ENCODE measurements at places on chromosomes 6 and 20.
A peak's percentile ranks its signal among the peaks of the same experiment; 100 is the strongest.

- DNase-seq = no peak
Measured at GRCh38 chr6:69026715-69027114, 391.6 kb downstream of the ADGRB3 start.

- DNase-seq = no peak
Measured at GRCh38 chr6:29641430-29642148, 8.6 kb upstream of the GABBR1 start.

- no peak for DNase-seq
Measured at GRCh38 chr6:158906926-158907325, 87.8 kb upstream of the EZR start.

GRCh38 chr6:159321267-159321666 lies 152.1 kb downstream of the FNDC1 start:
- DNase-seq = no peak

GRCh38 chr6:161596807-161597520 lies 323.1 kb upstream of the AGPAT4 start:
- DNase-seq = no peak

DNA sequence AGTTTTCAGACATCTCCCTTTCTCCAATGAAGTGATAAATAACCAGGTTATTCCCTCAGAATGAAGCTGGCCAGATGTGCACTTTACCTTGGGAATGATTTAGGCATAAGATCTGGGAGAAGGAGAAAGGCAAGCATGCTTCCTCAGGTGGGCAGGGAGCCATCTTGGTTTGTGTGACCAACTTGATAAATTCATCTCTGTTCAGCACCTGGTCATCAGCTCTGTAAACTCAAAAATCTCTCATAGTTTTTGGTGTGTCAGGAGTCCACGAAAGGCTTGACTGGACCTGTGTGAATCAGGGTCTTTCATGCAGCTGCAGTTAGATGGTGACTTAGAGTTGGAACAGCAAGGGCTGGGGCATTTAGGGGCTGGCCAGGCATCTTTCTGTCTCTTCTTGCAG lies 24.5 kb downstream of the ENPP1 start:
- no peak for DNase-seq

- no peak for DNase-seq
Measured at GRCh38 chr6:123616016-123616415, 20.7 kb downstream of the TRDN start.

DNA sequence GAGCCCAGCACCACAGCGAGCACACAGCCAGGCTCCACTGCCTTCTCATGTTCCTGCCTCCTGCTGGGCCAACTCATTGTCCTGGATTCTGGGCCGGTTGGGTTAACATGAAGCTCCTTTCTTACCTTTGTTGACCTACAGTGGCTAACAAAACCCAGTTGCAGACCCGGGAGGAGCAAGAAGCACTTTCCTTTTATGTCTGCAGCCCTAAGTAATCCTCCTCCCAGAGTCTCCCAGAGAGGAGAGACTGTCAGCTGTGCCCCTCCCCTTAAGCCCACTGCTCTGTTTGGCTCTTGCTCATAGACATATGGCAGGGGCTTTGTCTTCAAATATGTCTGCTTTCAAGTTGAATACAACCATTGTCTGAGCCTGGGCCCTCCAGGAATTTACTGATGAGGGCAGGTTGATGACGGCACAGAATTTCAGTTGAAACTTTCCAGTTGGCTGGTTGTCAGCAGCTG lies 55.2 kb downstream of the PSMB1 start:
- no peak for DNase-seq

DNA sequence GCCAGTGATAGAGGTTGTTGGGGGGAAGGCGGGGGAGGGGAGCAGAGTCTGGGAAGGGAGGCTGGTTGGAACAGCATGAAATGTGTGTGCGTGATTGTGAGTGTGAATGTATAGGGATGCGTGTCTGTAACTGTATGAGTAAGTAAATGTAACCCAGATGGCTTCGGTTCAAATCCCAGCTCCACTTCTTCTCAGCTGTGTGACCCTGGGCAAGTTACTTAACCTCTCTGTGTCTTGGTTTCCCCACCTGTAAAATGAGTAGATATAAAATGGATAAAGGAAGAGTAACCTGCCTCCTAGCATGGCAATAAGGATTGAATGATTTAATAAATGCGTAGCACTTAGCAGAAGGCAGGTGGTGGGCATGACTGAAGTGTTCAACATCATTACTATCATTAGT lies 24.1 kb downstream of the MAFB start:
- no peak for DNase-seq

GRCh38 chr20:43955062-43955749 lies 40.6 kb downstream of the TOX2 start:
- no peak for DNase-seq

- DNase-seq = peak; percentile 5
Measured at GRCh38 chr20:54668271-54669039, 193.1 kb downstream of the DOK5 start.

DNA sequence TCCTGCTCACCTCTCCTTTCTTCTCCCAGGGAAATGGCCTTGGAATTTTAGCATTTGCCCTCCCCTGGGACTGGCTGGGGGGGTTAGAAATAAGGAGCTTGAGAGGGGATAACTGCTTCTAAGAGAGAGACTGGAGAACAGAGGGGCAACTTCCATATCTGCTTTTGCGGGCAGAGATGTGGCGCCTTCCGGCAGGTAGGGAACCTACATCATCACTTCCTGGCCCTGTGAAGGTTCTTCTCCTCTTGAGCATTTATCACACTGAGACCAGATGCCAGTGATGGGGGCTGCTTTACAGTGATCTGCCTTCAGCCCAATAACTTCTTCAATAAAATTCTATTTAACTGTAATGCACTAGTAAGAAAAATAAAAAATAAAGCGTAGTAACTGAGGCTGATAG lies 48.1 kb downstream of the TBC1D7 start:
- no peak for DNase-seq

DNA sequence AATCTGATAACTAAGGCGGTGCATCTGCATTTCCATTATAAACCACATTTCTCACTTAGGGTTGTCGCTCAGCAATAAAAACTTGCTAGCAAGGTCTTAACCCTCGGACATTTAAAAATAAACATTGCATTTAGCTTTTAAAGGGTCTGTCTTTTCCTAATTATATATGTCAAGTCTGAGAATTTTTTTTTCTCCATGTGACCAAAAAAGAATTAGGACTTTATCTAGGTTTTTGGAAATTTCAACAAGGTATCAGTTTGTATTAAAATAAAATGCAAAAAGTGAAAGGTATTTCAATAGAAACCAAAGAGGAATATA lies 198.1 kb downstream of the FOXA2 start:
- DNase-seq = no peak

DNA sequence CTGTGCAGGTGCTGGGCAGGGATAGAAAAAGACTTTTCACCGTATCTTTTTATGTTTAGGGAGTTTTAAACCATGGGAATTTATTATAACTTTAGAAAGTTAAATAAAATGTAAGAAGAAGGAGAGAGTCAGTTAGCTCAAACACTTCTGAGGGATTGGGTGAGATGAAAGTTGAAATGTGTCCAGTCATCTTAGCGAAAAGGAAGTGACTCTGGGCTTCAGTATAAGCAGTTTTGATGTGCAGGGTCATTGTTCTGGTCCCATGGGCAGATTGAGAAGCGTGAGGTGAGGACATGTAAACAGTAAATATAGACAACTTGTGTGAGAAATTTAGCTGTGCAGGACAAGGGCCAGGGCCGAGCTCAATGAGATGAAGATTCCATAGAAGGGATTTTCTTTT lies 66.9 kb downstream of the TOX2 start:
- DNase-seq = no peak

- no peak for DNase-seq
Measured at GRCh38 chr6:130620338-130620781, 206.8 kb upstream of the SMLR1 start.
